Neural crest cell (in vitro differentiated cells): ENCODE measurements at places on chromosomes 6 and 20. TPM values are rescaled to one million over a fixed set of nuclear protein-coding genes. Genes with fewer than 3 reads are reported as not detected.

KHDC1 gene
- 12.6 and 12.9 TPM in 2 replicates for total RNA-seq

MYLK4 gene
- 0.80 and 0.96 TPM in 2 replicates for total RNA-seq

PARD6B gene
- 9.5 and 9.8 TPM in 2 replicates for total RNA-seq

SRSF12 gene
- 21.9 and 23.5 TPM in 2 replicates for total RNA-seq

OR2H2 gene
- not detected in 2 replicates for total RNA-seq

GMNN gene
- total RNA-seq = 112 and 118 TPM in 2 replicates

ZBTB46 gene
- total RNA-seq = 23.7 and 23.8 TPM in 2 replicates

DAAM2 gene
- total RNA-seq = 17.6 and 18.2 TPM in 2 replicates

DNMT3B gene
- total RNA-seq = 57.3 and 58.0 TPM in 2 replicates

LTB gene
- not detected in 2 replicates for total RNA-seq

DNA sequence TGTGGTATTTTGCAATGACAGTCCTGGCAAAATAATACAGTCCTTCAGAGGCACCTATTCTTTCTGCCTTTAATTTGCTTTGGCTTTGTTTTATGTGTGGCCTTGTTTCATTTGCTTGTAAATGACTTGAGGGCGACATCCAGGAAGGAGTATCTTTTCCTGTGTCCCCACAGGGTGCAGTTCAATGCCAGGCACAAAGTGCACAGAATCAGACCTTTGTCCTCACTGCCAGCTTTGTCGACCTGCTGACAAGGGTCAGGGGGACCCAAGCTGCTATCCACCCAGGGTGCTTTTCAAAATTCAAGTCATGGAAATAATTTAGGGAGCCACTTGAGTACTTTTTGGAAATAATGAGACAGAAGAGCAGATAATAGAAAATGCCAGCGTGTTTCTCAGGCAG lies 37.0 kb upstream of the CDKN1A start:
- no peak for DNase-seq
- peaks cover 29% of the 10 kb centered on the region for H3K4me1 ChIP-seq
- H3K27ac ChIP-seq = peak overlapping the region; percentile 96
- H3K27me3 ChIP-seq = no peaks in the 10 kb centered on the region
- no peak overlapping the region for H3K4me3 ChIP-seq
- no peaks in the 10 kb centered on the region for H3K36me3 ChIP-seq

DNA sequence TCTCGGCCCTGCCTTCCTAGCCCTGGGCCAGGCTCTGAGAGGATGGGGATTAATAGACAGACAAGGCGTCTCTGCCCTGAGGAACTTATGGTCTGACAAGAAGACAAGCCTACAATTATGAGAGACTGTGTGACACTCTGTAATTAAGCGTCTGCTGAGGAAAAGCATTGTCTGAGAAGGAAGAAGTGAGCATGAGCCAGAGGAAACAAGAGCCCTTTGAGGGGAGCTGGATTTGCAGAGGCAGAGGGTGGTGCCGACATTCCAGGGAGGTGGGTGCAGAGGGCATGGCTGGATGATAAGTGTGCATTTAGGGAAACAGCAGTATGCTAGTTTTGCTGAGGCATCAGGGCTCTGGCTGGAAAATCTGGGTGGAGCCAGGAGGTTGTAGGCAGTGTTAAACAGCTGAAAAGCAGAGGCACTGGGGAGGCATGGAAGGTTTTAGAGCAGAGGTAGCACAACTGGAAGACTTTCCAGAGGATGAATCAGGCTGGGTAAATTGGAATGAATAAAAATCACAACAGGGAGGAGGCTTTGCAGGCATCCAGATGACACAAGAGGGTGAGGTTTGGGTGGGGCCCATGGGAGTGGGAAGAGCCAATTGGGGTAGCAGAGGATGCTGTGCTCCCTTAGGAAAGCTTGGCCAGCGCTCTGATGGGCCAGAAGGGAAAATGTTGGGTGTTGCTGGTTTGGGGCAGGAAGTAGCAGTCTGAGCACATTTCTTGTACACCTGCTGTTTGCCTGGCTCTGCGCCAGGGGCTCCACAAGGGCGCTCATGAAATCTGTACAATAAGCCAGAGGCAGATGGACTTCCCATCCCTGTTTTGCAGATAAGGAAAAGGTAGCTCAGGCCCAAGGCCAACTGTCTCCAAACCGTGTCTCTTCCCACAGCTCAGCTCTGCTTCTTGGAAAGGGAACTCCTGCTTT lies 74.0 kb upstream of the MYL9 start:
- peak overlapping the region; percentile 70 for H3K27ac ChIP-seq
- H3K27me3 ChIP-seq = no peaks in the 10 kb centered on the region
- H3K4me1 ChIP-seq = peaks cover 75% of the 10 kb centered on the region
- H3K36me3 ChIP-seq = no peaks in the 10 kb centered on the region
- DNase-seq = no peak

GRCh38 chr6:107546691-107547450 lies 57.0 kb downstream of the SOBP start:
- no peaks in the 10 kb centered on the region for H3K27me3 ChIP-seq
- peaks cover 14% of the 10 kb centered on the region for H3K36me3 ChIP-seq
- DNase-seq = no peak
- H3K4me3 ChIP-seq = no peak overlapping the region

DNA sequence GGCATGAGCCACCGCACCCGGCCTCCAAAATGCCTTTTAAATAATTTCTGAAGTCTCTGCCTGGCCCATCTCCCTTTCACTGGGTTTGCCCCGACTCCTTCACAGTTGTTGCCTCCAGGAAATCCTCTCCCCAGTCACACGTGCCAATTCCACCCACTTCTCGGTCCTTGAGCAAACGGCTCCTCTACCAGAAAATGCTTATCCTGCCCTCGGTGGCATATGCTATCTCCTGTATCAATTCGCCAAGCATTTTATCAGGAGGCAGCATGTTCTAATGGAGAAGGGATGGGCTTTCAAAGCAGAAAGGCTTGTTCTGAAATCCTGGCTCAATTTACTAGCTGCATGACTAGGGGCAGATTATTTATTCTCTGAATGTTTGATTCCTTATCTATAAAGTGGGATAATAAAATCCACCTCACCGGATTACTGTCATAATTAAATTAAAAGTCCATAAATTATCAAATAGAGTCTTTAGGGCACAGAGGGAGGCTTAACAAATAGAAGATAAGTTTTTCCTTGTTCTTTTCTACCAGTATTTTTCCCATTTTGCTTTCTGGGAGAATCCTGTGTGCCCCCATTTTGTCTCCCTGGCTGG lies 66.3 kb downstream of the PPP1R3G start:
- H3K4me1 ChIP-seq = peaks cover 8% of the 10 kb centered on the region
- H3K36me3 ChIP-seq = no peaks in the 10 kb centered on the region
- no peaks in the 10 kb centered on the region for H3K27me3 ChIP-seq
- no peak overlapping the region for H3K27ac ChIP-seq

DNA sequence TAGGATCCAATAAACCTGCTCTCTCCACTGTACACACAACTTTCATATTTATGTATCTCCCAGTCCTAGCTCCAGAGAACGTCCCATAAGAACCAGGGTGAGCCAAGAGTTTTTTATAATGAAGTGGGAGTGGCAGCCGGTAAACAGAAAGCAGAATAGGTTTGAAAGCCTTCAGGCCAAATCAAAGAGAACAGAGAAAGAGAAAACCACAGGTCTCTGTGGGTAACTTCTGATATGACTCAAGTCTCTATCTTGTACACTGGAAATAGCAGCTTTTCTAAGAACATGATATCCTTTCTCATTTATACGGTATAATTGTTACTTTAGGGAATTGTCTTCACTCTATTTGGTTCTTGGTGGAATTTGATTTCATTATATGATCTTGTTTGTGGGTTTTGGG lies 273.6 kb downstream of the PACRG start:
- no peaks in the 10 kb centered on the region for H3K4me1 ChIP-seq
- no peaks in the 10 kb centered on the region for H3K36me3 ChIP-seq
- H3K27me3 ChIP-seq = no peaks in the 10 kb centered on the region
- H3K4me3 ChIP-seq = no peak overlapping the region
- peak overlapping the region; percentile 79 for H3K27ac ChIP-seq

GRCh38 chr6:1396952-1397868 lies 7.8 kb downstream of the FOXF2 start:
- no peak overlapping the region for H3K4me3 ChIP-seq
- peaks cover 3% of the 10 kb centered on the region for H3K4me1 ChIP-seq
- peaks cover 3% of the 10 kb centered on the region for H3K36me3 ChIP-seq
- peak; percentile 68 for DNase-seq
- H3K27ac ChIP-seq = no peak overlapping the region

DNA sequence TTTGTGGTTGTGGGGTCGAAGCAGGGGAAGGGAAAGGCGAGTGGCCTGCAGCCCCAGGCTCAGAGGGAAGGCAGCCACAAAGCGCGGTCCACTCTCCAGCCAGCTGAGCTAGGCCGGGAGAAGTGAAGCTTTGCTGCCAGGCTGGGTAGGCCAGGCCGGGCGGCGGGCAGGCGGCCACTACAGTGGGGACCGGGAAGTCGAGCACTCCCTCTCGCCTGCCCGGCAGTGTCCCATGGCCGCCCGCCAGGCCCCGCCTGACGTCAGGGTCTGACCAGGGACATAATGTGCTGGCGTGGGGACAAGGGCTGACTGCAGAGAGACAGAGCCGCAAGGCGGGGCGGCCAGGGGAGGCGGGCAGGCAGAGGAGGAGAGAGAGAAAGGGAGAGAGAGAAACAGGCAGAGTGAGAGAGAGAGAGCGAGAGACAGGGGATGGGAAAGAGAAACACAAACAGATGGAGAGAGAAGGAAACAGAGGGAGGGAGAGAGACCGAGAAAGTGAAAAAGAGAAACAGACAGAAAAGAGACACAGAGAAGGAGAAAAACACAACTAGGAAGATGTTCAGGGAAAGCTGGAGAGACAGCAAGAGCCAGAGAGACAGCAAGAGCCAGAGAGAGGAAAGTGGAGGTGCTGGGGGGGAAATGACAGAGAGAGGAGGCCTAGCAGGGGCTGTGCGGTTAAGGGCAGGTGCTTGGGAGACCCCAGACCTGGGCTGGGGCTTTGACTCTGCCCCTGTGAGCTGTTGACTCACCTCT lies 94.5 kb upstream of the PTPN1 start:
- peak overlapping the region; percentile 96 for H3K27ac ChIP-seq
- peaks cover 3% of the 10 kb centered on the region for H3K36me3 ChIP-seq
- peaks cover 18% of the 10 kb centered on the region for H3K4me1 ChIP-seq
- H3K4me3 ChIP-seq = no peak overlapping the region
- peaks cover 23% of the 10 kb centered on the region for H3K27me3 ChIP-seq
- DNase-seq = no peak

- H3K27ac ChIP-seq = no peak overlapping the region
- no peaks in the 10 kb centered on the region for H3K36me3 ChIP-seq
- peaks cover 5% of the 10 kb centered on the region for H3K4me1 ChIP-seq
- H3K4me3 ChIP-seq = no peak overlapping the region
- no peaks in the 10 kb centered on the region for H3K27me3 ChIP-seq
These were observed 70.2 kb upstream of the TBC1D7 start for GRCh38 chr6:13398421-13398994.

- H3K27ac ChIP-seq = no peak overlapping the region
- no peak for DNase-seq
- H3K27me3 ChIP-seq = no peaks in the 10 kb centered on the region
- H3K36me3 ChIP-seq = peaks cover 14% of the 10 kb centered on the region
These were observed 85.4 kb downstream of the SOX4 start for GRCh38 chr6:21678990-21679389.

DNA sequence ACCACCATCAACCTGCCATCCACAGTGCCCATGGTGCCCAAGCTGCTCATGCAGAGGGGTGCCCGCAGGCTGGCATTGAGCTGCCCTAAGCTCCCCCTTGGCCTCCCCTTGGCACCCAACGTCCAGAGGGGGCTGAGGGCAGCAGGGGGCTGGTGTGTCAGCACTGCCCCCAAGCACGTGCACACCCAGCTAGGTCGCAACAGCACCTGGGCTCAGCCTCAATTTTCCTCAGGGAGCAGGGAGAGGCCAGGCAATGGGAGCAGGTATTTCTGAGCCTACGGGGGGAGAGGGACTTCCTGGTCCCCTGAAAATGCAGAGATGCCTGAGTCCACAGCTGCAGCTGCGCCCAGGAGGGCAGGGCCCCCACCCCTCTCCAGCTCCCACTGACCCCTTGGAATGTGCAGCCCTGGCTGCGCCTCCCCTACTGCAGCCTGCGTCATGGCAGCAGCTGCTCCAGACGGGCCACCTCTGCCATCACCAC lies 204.2 kb downstream of the ANKRD60 start:
- no peaks in the 10 kb centered on the region for H3K36me3 ChIP-seq
- H3K4me3 ChIP-seq = no peak overlapping the region
- H3K4me1 ChIP-seq = peaks cover 4% of the 10 kb centered on the region
- DNase-seq = no peak

- peaks cover 4% of the 10 kb centered on the region for H3K4me1 ChIP-seq
- H3K27me3 ChIP-seq = no peaks in the 10 kb centered on the region
- H3K4me3 ChIP-seq = no peak overlapping the region
- no peaks in the 10 kb centered on the region for H3K36me3 ChIP-seq
- no peak for DNase-seq
These were observed 22.3 kb upstream of the LAMP5 start for GRCh38 chr20:9492067-9492466.

DNA sequence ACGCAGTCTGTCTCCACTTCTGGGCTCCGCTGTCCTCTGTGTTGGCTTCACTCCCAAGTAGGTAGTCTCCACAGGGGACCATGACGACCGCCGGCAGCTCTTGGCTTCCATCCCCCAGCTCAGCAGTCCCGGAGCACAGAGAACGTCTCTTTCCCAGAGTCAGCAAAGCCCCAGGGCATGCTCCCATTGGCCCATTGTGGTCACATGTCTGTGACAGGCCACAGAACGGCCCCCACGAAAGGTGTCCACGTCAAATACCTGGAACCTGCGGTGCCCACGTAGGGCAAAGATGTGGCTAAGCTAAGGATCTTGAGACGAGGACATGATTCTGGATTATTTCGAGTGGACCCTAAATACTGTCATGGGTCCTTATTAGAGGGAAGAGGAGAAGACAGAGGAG lies 438.4 kb upstream of the SULF2 start:
- H3K27ac ChIP-seq = no peak overlapping the region
- no peak overlapping the region for H3K4me3 ChIP-seq
- H3K4me1 ChIP-seq = no peaks in the 10 kb centered on the region
- no peaks in the 10 kb centered on the region for H3K36me3 ChIP-seq

DNA sequence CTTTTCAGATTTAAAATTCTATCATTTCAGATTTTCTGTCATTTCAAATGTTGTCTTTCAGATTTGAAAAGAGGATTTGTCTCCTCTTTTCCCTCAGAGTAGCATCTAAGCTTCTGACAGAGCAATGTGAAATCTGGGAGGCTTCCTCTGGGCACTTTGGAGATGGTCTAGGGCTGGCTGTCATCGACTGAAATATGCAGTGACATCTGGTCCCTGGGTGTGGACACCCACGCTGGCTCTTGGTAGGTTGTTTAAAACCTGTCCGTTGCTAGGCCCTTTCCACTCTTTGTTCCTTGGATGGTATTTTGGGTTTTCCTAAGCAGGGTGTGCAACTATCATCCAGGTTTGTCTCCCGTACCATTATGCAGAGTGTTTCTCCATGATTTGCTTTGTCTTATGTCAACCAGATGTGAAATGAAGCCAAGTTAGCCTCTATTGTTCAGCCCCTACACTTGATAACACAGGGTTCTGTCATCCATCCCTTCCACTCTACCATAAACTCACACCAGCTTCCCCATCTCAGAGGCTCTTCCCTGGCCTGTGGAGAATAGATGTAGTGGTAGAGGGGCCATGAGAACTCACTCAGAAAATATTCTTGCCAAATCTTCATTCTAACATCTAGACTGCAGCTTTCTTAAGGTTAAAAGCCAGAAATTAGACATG lies 5.0 kb upstream of the VIP start:
- H3K4me1 ChIP-seq = no peaks in the 10 kb centered on the region
- no peak for DNase-seq
- no peak overlapping the region for H3K27ac ChIP-seq
- peaks cover 37% of the 10 kb centered on the region for H3K27me3 ChIP-seq
- H3K36me3 ChIP-seq = no peaks in the 10 kb centered on the region
